Activated CD4-positive, alpha-beta T cell treated with anti-CD3 and anti-CD28 coated beads for 48 hours (primary cell): ENCODE measurements at places on chromosomes 11 and 22.

GRCh38 chr22:24834845-24835570, 29.0 kb downstream of the SGSM1 start:
- peak; percentile 8 for DNase-seq

GRCh38 chr11:17412488-17413180, 24.2 kb upstream of the KCNJ11 start:
- DNase-seq, result no peak

GRCh38 chr11:117097014-117097388, 1.2 kb downstream of the SIK3 start:
- no peak for DNase-seq

GRCh38 chr22:35230839-35231584, 26.3 kb upstream of the HMGXB4 start:
- peak; percentile 15 for DNase-seq

GRCh38 chr11:75482931-75483469, 42.7 kb downstream of the GDPD5 start:
- no peak for DNase-seq

DNA sequence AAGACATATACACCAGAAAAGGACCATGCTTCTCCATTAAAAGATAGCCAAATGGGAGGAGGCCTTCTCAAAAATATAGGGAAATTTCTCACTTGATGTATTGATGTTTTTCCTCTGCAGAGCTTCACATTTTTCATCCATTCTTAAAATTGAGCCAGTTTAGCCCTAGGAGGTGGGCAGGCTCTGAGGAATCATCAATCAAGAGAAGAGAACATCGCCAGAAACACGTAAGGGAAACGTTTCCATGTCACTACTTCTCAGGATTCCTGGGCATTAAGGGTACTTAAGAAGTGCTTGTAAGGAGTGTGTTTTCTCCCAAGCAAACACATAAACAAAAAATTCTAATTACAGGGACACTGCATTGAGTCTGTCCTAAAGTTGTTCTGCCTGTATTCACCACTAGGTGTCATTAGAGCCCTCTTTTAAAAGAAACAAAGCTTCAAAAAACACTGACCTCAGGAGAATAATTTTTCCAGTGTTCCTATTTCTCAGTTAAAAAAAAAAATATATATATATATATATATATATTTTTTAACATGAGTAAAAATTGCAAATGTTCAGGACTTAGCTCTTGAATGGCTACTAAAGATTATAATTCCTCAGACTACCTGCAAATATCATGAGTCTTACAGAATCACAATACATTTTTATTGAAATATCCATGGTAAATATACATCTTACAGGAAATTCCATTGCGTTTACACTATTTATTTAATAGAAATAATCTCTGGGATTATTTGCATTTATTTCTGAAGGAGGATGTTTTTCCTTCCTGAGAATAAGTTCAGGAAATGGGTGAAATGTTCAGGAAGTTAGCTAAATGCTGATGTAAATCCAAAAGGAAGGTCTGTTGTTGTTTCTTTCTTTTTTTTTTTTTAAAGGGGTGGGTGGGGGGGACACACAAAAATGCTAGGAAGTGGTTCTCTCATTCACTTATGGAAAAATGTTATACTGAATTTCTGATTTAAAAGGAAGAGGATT, 16.0 kb downstream of the FZD4 start:
- DNase-seq, result no peak

DNA sequence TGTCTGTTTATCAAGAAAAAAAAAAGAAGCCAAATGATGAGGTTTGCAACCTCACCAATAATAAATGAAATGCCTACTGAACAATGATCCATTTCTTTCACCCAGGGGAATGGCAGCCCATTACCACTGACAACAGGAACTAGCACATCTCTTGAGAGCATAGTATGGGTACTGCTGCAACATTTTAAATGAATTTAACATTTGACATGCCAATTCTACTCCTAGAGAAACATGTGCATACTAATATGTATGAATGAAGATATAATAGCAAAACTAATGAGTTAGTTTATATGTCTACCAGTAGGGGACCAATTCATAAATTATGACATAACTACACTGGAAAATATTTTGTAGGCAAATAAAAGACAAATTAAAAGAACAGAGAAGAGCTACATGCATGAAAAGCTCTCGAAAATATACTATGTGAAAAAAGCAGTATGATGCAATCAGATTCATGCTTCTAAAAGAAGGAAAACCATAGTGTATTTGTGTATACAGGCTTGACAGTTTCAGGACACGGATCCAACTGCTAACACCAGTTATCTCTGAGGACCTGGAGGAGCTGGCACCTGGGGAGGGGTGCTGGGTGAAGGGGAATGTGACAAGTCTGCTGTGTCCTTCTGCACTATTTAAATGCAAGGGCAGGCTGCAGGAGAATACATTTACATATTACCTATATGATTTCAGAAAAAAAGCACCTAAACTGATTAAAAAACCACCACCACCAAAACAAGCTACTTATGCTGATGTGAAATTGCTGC, 6.9 kb downstream of the SMCO4 start:
- no peak for DNase-seq

DNA sequence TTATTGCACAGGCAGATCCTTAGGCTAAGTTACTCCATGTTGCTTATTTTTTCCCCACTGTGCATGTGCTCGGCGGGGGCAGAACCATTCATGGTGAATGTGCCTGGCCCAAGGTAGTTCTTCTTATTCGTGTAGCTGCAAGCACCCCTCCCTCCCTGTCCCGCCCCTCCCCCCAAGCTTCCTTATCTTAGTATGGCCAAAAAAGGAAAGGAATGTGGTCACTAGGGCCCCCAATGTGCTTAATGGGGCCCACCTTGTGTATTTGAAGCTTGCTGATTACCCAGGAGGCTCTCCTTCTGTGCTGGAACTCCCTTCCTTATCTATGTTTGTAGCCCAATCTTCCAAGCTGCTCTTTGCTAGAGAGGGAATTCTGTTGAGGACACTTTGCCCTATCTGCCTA, 1259.7 kb upstream of the RAG2 start:
- DNase-seq, result no peak

DNA sequence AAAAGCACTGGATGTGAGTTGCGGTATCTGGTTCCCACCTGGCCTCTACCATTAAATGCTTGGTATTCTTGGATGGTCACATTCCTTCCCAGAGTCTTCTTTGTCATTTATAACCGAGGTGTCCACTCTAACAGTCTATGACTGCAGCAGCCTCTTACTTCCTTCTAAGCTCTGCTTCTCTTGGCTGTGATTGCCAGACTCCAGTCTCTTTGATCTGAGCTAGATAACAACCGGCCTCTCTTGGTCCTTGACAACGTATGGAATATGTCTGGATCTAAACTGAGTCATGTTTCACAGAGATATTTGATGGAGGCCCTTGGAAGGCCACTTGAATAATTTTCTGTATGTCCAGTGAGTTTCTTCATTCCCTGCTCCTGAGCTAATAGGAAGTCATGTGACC, 141.6 kb upstream of the TENM4 start:
- DNase-seq, result no peak

GRCh38 chr11:44607319-44607962, 42.0 kb downstream of the CD82 start:
- DNase-seq, result peak; percentile 49

GRCh38 chr11:6607190-6607795, 3.7 kb downstream of the ILK start:
- DNase-seq, result no peak

DNA sequence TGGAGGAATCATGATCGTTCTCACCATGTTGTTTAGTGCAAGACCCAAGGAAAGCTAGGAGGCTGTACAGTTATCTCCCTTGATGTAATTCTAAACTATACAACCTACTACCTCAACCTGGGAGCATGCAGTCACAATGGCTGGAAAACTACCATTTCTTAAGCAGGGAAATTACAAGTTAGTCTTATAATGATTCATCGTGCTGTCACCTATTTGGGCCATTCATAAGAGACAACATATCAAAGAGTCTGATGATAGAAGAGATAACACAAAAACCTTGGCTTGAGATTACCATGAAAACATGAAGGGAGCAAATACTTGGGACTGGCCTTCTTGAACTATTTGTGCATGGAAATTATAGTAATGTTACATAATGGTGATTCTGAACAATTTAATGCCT, 30.5 kb upstream of the BLID start:
- DNase-seq, result no peak

- DNase-seq, result no peak
These were observed 124.5 kb downstream of the KCNQ1 start for GRCh38 chr11:2569321-2569721.
